ENCODE measurements at places on chromosomes 3 and 15.

DNA sequence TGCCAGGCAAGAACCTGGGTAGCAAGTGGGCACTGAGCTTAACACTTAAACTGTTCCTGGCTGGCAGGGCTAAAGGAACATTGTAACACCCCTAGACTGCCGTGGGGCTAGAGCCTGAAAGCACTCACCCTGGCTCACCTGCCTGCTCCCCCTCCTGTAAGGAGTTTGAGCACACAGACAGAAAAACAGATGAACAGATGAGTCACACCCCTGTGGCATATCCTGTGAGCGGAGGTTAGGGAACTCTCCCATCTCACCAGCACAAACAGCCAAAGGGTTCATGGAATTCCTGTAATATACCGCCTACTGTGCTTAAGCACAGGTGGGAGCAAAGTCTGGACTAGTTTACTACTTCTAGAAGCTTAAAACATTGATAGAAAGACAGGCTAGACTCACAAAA, 300.1 kb downstream of the ROBO1 start:
- DNase-seq = peak; percentile 77

DNA sequence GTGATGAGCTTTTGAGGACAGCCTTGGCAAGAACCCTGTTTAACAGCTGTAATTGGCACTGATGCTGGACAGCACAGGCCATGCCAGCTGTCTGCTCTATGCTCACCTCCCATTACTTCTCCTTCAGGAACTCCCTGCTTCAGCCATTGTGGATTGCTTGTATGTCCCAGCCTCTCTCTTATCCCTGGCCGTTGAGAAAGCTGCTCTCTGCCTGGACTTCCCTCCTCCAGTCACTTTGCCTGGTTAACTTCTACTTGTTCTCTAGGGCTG, 444.5 kb downstream of the EPHB1 start:
- DNase-seq = no peak

- no peak for DNase-seq
These were observed 9.1 kb upstream of the HHATL start for GRCh38 chr3:42711491-42712343.

GRCh38 chr15:26242565-26243071, 379.5 kb upstream of the ATP10A start:
- no peak for DNase-seq

DNA sequence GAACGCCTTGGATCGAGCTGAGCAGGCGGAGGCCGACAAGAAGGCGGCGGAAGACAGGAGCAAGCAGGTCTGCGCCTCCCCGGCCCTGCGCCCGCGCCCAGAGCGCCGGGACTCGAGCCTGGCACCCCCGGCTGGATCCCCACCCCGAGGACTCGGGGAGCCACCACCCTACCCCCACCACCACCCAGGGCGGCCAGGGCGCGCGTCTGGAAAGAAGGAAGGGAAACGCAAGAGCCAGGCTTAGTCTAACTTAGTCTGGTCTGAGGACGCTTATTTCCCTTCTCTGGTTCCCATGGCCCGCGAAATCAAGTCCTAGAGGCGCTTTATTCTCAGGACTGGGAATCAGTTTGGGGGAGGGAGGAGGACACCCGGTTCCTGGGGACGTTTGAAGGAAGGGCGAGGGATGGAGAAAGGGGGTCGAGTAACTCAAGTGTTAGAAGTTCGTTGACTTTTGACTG, 359 bp downstream of the TPM1 start:
- no peak for DNase-seq

DNA sequence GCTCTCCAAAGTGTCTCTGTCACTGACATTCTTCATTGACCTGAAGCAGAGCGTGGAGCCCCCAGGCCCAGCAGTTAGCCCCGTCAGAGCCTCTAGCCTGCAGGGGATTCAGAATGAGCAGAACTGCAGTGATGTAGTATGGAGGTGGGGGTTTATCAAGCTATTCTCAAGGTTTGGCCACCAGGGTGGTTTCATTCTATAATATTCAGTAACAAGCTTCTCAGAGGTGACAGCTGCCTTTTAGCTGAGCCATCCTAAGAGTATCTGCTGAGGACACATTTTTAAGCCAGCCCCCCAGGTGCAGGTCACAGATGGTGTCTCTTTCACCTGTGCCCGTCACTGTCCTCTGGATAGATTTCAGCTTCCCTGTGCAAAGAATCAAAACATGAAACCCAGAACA, 31.9 kb downstream of the CMTM7 start:
- DNase-seq = no peak

- DNase-seq = no peak
These were observed 247.3 kb upstream of the SUCLG2 start for GRCh38 chr3:67901681-67902080.

DNA sequence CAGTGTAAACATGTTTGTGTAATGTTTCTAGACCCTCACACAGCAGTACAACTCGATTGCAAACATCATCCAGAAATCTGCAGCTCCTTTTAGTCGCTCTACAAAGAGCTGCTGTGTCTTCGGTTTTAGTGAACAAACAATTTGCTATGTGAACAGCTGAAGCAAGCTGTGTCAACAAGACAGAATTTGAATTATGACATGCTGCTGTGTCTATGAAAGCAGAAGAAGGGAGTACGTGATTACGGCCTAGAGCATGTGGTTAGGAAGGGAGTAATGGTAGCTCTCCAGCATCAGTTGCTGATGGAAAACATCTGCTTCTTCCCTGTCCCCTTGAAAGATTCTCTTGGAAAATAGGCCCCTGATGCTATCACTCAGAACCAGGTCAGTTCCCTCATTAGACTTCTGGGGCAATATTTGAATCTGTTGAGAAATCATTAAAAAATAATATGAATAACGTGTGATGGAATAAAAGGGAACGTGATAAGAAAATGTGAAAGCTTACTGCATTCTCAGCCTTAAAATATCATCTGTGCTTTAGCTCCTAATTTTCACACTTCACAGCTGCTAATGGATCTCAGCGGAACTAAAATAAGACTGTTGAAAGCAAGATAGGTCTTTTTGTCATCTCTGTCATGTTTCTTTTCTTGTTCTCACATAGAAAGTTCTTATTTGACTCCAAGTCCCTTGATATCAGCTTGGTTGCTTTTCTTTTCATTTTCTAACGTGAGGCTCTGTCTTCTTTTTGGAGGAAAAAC, 891.5 kb downstream of the ROBO2 start:
- DNase-seq = no peak

GRCh38 chr3:150253622-150254021, 154.5 kb upstream of the TSC22D2 start:
- DNase-seq = peak; percentile 40

DNA sequence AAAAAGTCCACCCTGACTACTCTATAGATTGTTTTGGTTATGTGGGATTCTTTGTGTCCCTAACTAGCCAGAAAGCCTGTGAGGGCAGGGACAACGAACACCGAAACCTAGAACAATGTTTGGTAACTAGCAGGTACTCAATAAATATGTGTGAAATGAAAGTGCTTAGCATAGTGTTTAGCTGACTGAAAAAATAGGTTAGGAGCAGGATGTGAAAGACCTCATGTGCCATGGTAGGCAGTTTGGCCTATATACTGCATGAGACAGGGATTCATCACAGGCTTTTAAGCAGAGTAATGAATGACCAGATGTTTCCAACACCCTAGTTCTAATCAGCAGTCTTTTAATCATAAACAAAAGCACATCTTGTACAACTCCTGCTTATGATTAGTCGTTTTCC, 64.2 kb downstream of the MYO5A start:
- DNase-seq = no peak

All from bronchial epithelial cell (primary cell).